ENCODE measurements at places on chromosomes 6 and 20.

DNA sequence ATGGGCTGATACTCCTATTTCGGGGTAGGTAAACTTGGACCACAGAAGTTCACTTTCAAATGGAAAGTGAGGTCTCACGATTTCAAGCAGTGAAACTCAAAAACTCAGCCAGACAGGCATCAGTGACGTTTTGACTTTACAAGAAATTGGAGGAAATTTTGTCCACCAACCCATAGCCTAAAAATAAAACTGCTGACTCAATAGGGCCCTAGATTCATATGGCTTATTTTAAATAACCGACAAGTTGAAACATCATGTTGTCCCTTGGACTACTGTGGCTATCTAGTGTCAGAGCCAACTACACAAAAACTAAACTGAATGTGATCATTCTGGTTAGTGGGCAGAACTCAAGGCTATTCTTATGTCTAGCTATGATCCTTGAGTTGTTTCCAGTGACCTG is 486.3 kb downstream of the GRIK2 start:
- ATAC-seq = no peak

DNA sequence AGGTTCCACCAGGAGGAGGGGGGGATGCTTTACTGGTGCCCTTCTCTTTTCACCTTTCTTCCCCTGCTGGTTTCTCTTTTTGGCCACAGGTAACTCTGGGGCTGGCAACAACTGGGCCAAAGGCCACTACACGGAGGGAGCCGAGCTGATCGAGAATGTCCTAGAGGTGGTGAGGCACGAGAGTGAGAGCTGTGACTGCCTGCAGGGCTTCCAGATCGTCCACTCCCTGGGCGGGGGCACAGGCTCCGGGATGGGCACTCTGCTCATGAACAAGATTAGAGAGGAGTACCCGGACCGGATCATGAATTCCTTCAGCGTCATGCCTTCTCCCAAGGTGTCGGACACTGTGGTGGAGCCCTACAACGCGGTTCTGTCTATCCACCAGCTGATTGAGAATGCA is 4.4 kb downstream of the TUBB1 start:
- ATAC-seq = no peak

DNA sequence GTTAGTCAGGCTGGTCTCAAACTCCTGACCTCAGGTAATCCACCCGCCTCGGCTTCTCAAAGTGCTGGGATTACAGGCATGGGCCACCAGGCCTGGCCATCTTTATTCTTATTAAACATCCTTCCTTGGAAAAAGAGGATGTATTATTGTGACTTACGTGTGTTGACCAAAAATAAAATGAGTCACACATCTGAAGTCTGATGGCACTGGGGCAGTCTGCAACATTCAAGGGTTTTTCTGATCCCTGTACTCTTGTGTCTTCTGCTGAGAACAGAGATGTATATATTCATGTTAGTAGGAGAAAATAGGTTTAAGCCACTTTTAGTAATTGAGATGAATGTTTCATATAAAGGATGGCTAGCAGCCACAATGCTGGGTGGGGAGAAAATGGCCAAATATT is 129.9 kb upstream of the RIPOR2 start:
- no peak for ATAC-seq

DNA sequence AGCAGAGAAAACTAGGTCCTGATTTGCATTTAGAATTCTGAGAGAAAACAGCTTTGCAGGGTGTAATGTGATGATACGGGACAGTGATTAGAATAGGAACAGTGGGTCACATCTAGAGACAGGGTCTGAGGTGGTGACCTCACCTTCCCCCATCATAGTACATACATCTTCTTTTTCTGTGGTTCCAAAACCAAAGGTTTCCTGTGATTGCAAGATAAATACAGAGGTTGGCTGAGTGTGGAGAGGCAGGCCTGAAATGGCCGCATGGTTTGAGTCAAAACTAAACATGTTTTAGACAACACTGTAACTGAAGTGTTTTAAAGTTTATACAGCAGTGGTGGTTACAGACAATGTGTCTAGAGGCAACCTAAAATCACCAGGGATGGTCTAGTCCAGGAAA is 10.4 kb upstream of the NT5DC1 start:
- no peak for ATAC-seq

DNA sequence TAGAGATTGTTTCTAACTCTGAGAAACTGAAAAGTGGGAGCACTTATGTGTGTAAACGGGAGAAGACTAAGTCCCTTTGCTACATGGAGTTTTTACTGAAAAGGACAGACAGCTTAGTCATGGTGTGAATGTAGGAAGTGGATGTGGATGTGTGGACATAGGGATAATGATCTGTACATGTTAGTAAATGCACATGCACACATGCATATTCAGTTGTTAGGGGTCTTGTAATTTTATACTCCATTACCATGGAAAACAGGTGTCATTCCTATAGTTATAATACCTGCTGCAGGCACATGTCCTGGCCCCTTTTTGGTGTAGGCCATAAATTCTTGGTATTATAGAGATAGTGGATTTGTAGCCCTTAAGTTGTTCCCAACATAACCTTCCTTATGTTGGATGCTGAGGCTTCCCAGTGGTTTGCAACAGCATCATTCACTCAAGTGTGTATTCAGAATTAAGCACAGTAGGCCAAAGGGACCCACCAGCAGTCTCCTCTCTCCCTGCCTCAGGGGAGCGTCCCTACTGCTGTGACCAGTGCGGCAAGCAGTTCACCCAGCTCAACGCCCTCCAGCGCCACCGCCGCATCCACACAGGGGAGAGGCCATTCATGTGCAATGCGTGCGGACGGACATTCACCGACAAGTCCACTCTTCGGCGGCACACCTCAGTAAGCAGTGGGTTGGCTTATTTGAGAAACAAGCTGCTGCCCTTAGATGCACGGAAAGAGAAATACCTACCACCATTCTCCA is 7.3 kb downstream of the GZF1 start:
- no peak for ATAC-seq

DNA sequence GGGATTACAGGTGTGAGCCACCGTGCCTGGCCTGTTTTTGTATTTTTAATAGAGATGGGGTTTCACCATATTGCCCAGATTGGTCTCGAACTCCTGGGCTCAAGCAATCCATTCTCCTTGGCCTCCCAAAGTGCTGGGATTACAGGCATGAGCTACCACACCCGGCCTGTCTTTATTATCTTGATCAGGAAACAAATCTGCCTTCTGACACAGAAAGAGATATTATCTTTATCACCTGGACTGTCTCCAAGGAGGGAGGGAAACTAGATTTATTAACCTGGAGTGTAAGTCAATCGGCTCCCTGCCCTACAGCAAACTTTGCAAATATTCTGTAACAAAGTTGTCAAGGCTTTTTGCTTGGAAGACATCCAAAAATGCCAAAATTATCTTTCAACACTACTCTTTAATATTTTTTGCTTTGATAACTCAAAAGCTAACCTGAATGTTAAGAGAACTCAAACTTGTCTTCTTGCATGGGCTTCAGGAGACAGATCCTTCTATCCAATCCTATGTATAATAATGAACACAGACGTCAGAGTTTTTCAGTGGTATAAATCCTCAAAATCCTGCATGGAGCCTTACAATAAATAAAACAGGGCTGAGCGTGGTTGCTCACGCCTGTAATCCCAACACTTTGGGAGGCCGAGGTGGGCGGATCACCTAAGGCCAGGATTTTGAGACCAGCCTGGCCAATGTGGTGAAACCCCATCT is 85.0 kb upstream of the LOC128125822 start:
- no peak for ATAC-seq

DNA sequence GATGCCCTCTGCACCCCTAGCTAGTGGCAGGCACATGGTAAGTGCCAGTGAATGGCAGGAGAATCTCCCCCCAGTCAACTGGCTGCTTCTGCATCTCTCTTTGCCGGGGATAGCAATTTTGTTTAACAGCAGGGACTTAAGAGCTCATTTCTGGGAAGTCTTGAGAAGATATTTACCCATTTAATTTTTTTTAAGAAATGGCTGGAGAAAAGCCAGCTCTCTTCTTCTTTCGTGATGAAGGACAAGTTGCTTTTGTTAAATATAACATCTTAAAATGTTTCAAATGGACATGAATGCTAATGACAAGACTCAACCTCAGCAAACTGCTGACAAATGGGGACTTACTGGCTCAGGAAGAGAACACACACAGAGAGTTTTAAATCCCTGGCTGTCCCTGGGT is 55.0 kb upstream of the IYD start:
- ATAC-seq = no peak

DNA sequence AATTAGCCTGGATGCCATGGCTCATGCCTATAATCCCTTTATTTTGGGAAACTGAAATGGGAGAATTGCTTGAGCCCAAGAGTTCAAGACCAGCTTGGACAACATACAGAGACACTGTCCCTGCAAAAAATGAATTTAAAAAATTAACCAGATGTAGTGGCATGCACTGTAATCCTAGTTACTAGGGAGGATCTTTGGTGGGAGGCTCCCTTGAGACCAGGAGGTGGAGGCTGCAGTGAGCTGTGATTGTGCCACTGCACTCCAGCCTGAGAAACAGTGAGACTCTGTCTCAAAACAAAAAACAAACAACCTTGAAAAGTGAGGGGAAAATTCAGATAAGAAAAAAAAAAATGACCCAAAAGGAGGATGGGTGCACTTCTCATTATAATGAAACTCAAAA is 23.4 kb downstream of the CAP2 start:
- no peak for ATAC-seq

GRCh38 chr6:127212376-127212775 is 54.3 kb upstream of the RNF146 start:
- ATAC-seq = no peak
